SHP77 treated with DMSO at 0.1 percent for 48 hours (cell line): ENCODE measurements at places on chromosomes 2 and 18.
A peak's percentile ranks its signal among the peaks of the same experiment; 100 is the strongest.

DNA sequence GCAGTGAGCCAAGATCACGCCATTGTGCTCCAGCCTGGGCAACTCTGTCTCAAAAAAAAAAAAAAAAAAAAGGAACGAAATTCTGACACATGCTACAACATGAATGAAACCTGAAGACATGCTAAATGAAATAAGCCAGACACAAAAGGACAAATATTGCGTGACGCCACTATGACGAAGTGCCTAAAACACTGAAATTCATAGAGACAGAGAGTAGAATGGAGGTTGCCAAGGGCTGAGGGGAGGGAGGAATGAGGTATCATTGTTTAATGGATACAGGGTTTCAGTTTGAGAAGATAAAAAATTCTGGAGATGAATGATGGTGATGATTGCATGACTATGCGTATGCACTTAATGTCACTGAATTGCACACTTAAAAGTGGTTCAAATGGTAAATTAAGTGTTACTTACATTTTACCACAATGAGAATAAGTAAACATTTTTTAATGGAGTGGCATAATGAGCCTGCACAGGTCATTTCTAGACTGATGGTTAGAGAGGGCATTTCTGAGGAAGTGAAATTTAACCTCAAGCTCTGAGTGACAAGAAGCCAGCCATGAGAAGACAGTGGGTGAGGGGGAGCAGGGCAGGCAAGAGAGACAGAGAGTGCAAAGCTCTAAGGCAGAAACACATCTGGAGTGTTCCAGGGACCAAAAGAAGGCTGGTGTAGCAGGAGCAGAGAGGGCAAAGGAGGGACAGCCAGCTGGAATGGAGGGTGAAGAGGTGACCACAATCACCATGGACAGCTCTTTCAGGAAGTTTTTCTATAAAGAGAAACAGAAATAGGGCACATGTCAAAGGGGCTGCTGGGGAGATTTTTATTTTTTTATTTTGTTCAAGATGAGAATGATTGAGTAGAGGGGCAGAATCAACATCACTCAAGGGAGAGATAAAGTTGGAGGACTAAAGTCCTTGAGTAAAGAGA lies 20.6 kb upstream of the EXOC6B start:
- DNase-seq, result no peak

DNA sequence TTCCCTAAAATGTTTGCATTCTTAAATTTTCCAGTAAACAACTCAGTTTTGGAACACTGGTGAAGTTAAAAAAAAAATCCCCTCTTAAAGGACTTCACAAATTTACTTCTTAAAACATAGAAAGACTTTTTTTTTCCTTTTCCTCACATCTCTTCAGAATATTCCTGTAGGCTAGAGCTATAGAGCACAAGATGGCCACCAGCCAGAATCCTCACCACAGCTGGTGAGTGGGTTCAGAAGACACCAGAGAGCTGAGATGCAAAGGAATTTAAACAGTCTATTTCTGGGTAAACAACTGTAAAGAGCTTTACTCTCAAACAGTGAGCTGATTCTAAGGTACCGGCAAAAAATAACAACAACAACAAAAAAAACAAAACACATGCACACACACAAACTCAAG lies 252.8 kb downstream of the LRP1B start:
- no peak for DNase-seq

DNA sequence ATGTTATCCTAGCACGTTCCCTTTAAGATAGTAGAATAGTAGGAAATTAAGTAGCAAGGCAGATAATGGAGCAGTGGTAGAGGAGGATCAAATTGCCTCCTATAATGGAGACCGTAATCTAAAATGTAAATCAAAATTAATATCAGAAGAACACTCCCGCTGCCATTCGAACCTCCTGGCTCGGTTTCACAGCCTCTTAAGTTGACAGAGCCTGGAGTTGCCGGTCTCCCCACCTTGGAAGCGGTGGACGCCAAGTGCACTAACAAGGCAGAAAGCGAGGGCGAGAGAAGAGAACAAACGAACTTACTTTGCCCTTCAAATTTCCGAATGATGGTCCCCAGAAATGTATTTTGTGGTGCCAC lies 450 bp downstream of the KCNH7 start:
- DNase-seq, result no peak

GRCh38 chr2:50492477-50492851 lies 539.5 kb downstream of the NRXN1 start:
- DNase-seq, result peak; percentile 22

- no peak for DNase-seq
These were observed 355.0 kb downstream of the RNF144A start for GRCh38 chr2:7272210-7272609.

GRCh38 chr2:11344342-11344955 lies at the start of gene ROCK2:
ROCK2 (minus strand) TSS chr2:11344636; CDS start chr2:11344136, 500 bp downstream.
- DNase-seq, result peak; percentile 86

GRCh38 chr2:106058469-106059137 lies 135.5 kb downstream of the UXS1 start:
- no peak for DNase-seq

DNA sequence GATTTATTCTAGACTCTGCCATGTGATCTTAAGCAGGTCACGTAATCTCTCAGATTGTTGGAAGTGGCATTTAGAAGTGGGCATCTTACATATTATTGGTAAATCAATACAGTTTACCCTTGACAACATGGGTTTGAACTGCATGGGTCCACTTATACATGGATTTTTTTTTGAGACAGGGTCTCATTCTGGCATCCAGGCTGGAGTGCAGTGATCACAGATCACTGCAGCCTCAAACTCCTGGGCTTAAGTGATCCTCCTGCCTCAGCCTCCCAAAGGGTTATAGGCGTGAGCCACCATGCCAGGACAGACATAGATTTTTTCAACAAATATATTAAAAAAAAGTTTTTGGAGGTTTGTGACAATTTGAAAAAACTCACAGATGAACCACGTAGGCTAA lies 144.7 kb downstream of the OTX1 start:
- no peak for DNase-seq

- DNase-seq, result no peak
These were observed 9.4 kb downstream of the CHST10 start for GRCh38 chr2:100408104-100408503.

GRCh38 chr2:28049416-28049815 lies 158.9 kb downstream of the BABAM2 start:
- DNase-seq, result no peak

DNA sequence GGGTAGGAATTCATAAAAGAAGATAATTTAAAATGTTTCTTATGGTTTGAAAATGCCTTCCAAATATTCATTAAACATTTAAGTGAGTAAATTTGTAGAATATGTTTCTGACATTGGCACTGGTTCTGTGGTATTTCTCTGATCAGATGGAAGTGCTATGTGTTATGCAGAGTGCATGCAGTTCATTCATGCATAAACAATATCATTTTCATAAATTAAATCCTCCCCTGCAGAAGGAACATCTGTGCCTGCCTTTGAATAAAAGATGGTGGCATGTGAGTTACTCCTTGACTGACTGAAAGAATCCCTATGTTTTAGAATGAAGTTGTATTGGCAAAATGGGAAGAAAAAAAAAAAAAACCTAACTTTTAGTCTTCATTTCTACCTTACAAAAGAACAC lies 5.9 kb downstream of the NEUROD1 start:
- DNase-seq, result no peak

DNA sequence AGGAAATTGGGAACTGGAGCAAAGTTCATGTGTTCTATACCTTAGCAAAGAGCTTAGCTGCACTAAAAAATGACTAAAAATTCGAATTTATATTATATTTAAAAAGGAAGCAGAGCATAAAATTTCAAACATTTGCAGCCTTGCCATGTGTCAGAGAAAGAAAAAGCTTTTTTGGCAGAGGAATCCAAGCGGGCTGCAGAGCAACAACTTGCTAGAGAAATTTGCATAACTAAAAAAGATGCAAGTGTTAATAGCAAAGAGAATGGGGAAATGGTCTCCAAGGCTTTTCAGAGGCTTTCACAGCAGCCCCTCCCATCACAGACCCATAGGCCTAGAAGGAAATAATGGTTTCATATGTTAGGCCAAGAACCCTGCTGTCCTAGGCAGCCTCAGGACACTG lies 1315.9 kb downstream of the DSC3 start:
- no peak for DNase-seq

DNA sequence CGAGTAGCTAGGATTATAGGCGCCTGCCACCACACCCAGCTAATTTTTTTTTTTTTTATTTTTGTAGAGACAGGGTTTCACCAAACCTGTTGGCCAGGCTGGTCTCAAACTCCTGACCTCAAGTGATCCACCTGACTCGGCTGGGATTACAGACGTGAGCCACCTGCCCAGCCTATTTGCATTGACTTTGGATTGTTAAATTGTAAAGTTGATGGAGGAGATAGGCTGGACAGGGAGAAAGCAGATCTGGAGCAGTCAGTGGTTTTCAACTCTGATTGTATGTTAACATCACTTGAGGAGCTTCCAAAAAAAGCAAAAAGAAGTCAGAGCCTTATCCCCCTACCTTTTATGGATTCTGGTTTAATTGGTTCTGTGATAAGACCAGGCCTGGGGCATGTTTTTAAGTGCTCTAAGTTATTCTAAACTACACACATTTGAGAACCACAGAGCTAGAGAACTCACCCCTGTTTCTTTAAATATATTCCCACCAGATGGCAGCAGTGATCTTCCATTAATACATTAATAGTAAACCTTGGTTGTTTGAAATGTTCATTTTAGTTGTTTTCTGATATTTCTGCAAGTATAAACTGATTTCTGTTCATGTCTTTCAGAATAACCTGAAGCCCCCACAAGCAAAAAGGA lies 7.5 kb downstream of the C2orf49 start:
- no peak for DNase-seq

DNA sequence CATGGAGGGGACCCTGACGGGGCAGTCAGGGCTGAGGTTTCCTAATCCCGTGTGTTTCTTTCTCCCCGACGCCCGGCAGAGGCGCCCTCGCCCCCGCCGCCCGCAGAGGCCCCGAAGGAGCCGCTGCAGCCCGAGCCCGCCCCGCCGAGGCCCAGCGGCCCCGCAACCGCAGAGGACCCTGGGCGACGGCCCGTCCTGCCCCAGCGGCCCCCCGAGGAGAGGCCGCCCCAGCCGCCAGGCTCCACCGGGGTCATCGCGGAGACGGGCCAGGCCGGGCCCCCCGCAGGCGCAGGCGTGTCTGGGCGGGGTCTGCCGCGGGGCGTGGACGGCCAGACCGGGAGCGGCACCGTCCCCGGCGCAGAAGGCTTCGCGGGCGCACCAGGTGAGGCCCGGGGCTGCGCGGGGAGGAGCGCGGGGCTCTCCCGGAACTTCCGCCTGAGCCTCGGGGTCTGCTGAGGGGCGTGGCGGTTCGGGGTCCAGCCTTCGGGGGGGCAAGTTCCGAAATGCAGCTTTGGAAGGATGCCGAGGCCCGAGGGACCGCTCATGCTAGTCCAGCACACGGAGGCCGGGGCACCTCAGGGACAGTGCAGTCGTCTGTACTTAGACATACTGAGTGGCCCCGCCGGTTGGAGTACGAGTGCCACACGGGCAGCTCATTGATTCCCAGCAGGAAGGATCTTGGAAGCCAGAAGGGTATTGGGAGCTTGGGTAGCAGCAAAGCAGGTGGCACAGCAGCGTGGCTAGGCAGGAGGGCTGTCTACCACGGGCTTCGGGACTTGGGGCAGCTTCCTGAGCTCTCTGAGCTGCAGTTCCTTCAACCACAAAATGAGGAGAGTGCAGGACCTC lies 60.1 kb downstream of the EMILIN2 start:
- no peak for DNase-seq

DNA sequence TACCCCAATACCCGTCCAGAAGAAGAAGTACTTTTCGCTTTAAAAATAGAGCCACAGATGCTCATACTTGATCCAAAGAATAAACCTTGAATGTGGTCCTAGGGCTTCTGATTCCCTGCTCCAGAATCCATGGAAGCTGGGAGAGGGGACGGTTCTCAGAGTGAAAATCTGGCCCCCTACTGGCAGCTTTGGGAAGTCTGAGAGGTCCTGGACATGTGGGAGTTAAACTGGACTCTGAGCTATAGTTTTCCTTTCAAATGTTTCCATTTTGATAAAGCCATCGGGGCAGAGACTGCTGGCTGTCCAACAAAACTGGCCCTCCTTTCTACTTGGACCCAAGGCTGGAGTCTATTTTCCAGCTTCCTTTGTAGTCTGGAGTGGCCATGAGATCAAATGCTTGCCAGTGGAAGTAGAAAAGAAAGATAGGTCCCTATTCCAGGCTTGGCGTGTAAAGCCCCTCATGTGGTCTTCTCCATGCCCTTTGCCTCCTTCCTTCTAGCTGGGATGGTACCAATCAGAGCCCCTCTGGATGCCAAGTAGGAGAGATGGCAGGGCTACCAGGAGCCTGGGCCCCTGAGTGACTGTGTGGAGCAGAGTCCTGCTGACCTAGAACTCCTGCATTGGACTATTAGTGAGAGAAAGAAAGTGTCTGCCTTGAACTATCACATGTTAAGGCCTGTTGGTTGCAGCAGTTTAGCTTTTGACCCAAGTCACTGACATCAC lies 37.7 kb upstream of the TBC1D8 start:
- DNase-seq, result no peak

DNA sequence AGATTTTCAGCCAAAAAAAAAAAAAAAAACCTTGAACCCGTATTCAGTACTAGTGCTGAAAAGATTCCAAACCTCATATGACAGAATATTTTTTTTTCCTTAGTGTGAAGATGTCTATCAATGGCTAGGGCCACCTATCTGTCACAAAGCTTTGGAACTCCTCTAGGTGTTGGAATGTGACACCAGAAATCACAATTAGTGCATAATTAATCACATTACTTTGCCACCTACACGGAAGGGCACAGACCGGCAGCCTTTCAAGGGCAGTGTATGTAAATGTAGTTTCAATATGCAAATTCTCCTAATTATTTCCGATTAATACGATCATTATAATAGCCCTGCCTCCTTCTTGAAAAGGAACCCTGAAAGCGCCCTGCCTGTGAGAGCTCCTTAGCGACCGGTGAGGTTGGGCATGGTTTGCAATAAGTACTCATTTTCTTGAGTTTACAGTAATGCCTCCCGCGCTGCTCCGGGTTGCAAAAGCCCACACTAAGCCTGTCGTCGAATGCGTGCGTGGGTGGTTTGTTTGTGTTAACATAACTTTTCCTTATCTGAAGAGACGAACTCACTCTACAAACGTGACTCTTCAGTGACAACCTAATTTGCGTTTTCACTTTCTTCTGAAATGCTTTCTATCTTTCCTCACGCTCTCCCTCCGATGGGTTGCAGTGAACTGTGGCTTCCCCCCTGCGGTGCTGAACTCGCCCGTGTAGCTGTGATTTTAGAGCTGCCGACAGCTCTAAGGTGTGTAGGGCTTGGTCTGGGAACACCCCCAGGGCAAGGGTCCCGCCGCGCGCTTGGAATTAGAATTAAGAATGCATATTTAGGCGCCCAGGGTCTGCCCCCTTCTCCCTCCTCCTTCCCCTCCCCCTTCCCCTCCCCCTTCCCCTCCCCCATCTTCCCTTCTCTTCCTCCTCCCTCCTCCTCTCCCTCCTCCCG lies 765 bp upstream of the ID2 start:
- DNase-seq, result peak; percentile 79
